ENCODE measurements at places on chromosomes 5 and 9. TPM values are rescaled to one million over a fixed set of nuclear protein-coding genes. Genes with fewer than 3 reads are reported as not detected.

Gene LSM11
- 61.5 TPM for total RNA-seq

Gene C9orf43
- total RNA-seq = 0.73 TPM

Gene ZNF879
- 13.7 TPM for total RNA-seq

Gene PCDHGB7
- 22.7 TPM for total RNA-seq

Gene CDO1
- 63.2 TPM for total RNA-seq

Gene PELO
- total RNA-seq = 18.5 TPM

Gene UQCRQ
- 61.5 TPM for total RNA-seq

Gene ADAMTS16
- 7.8 TPM for total RNA-seq

Gene CETN3
- total RNA-seq = 25.6 TPM

Gene SHISAL2B
- total RNA-seq = not detected

Gene IQGAP2
- total RNA-seq = 10.4 TPM

Gene ZNF300
- total RNA-seq = 57.1 TPM

Gene EQTN
- 0.73 TPM for total RNA-seq

Gene SLC25A25
- total RNA-seq = 18.7 TPM

Gene LCN9
- total RNA-seq = not detected

Gene OR13C2
- 1.1 TPM for total RNA-seq

Gene IRX1
- 25.4 TPM for total RNA-seq

Gene C1QTNF2
- 2.3 TPM for total RNA-seq

Gene HTR4
- 0.54 TPM for total RNA-seq

Gene C5orf46
- total RNA-seq = not detected

Gene CNTNAP3B
- 53.5 TPM for total RNA-seq

Gene GABRA1
- 34.5 TPM for total RNA-seq

Gene GALNT12
- total RNA-seq = 10.3 TPM

Gene SNCAIP
- 70.7 TPM for total RNA-seq

Gene GABBR2
- 45.3 TPM for total RNA-seq

Gene TXNDC8
- not detected for total RNA-seq

Gene FBN2
- total RNA-seq = 20.1 TPM

Gene TAF11L5
- total RNA-seq = not detected

Gene PCDHGB3
- total RNA-seq = 21.2 TPM

Gene CYLC2
- total RNA-seq = not detected

Gene CAMK4
- total RNA-seq = 75.1 TPM

Gene ANKRD55
- 6.2 TPM for total RNA-seq

Gene AK1
- total RNA-seq = 23.0 TPM

Gene CNOT8
- 60.9 TPM for total RNA-seq

Gene BHMT2
- 0.82 TPM for total RNA-seq

Gene NFIB
- 236 TPM for total RNA-seq

Gene LRRC70
- 8.0 TPM for total RNA-seq

Gene RAD17
- 33.6 TPM for total RNA-seq

Gene SHOC1
- total RNA-seq = not detected

Gene NEURL1B
- total RNA-seq = 13.2 TPM

Gene ARSI
- total RNA-seq = 1.4 TPM

Gene ANKRD18B
- total RNA-seq = 3.4 TPM

Gene NLN
- 51.1 TPM for total RNA-seq

Gene CCIN
- total RNA-seq = 2.3 TPM

Gene OR1B1
- total RNA-seq = not detected

Gene MAPK9
- 76.6 TPM for total RNA-seq

Gene CBY3
- 0.64 TPM for total RNA-seq

Measured in cerebellum (tissue), 4 donors.